Lower leg skin (tissue), 4 donors: ENCODE measurements at places on chromosomes 7 and 10. TPM values are rescaled to one million over a fixed set of nuclear protein-coding genes. Genes with fewer than 3 reads are reported as not detected.
A peak's percentile ranks its signal among the peaks of the same experiment; 100 is the strongest.

GRCh38 chr7:18494821-18495408, 634 bp upstream of the HDAC9 start:
- no peak for DNase-seq

DNA sequence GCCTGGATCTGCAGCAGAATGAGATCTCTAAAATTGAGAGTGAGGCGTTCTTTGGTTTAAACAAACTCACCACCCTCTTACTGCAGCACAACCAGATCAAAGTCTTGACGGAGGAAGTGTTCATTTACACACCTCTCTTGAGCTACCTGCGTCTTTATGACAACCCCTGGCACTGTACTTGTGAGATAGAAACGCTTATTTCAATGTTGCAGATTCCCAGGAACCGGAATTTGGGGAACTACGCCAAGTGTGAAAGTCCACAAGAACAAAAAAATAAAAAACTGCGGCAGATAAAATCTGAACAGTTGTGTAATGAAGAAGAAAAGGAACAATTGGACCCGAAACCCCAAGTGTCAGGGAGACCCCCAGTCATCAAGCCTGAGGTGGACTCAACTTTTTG, 21.4 kb downstream of the LRRC17 start:
- no peak for DNase-seq

- DNase-seq = no peak
Measured at GRCh38 chr7:140033036-140033435, 29.7 kb downstream of the PARP12 start.

DNA sequence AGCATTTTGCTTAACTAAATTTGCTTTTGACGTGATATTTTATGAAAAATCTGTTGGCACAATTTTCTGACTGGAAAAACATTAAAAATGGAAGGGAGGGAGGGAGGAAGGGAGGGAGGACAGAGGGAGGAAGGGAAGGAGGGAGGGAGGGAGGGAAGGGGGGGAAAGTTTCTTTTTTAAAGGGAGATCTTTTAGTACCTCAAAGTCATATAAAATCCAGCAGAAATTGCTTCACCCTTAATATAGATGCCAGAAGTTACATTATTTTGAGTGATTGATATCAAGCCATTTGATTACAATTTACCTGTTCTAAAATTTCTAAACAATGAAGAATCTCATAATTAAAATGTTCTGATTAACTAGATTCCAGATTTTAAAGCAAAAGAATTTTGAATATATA, 68.9 kb downstream of the CABCOCO1 start:
- DNase-seq = no peak

DNA sequence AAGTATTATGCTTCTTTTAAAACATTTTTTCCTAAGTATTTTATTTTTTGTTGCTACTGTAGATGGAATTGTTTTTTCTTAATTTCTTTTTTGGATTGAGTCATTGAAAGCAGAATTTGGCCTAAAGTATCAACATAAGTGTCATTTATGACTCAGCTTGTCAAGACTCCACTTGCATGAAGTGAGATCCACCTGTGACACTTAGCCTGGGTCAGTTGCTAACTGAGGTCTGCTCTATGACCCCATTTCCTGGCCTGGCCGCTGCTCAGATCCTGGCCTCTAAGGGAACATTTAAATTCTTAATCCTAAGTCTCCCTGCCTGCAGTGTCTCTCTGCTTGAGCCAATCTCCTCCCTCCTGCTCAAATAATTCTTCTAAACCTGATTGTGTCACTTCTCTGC, 35.5 kb downstream of the TMEM270 start:
- DNase-seq = no peak

DNA sequence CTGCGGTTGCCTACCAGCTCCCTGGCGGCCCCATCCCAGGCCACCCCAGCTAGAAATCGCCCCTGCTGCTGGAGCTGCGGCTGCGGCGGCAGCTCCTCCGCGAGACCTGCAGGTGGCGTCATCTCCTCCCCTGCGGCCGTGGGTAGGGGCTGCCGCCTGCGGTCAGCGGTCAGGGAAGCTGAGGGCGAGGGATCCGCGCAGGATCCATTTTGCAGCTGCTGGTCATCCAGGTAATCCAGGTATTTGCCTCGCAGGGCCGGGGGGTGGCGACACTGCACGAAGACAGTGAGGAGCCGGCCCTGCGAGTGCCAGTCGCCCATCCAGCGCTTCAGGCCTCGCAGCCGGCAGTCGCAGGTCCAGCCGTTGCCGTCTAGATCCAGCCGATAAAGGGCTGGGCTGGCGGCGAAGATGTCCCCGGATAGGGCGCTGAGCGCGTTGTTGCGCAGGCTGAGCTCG, 1.5 kb downstream of the TRIL start:
- DNase-seq = no peak

DNA sequence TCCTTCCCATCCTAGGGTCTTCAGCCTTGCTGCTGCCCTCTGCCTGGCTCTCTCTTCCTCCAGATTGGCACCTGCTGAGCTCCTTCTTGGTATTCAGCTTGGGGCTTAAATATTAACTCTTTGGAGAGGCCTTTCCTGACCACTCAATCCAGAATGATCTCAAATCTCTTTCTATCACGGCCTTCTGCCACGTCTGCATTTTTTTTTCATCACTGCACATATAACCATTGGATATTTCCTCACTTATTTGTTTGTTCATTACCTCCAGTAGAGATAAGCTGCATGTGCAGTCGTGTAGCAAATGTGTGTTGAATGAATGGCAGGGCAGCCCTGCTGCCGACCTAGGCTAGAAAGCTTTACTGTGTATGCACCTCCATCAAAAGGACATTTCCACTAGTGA, 51.6 kb upstream of the MPP7 start:
- no peak for DNase-seq

GRCh38 chr7:130929896-130930659, 196.1 kb upstream of the KLF14 start:
- DNase-seq = no peak

DNA sequence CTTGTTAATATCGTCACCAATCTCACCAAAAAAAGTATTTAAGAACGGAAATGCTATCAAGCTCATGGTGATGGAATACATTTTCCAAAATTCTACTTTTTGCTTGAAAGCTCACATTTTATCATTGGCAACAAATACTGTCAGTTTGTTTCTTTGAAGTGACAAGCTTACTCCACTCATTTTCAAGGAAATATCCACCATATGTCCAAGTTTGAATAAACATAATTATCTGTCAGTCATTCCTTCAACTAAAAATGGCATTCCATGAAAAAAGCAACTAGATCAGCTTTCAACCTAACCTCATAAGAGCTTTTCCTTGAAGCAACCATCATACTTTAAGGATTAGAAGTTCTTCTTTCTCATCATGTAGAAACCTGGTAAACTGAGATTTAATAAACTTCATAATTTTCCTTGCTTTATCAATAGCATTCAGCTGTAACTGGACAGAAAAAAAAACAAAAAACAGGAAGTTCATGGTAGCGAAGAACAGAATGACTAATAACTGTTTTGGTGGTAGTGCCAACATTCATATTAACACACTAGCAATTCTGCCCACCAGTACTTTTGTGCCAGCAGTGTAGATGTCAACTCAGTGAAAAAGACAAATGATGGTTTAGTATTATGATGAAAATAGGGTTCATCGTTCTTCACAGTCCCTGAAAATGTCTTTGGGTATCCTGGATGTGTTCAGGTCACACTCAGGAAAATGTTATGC, 764.9 kb downstream of the GRM8 start:
- DNase-seq = no peak

- no peak for DNase-seq
Measured at GRCh38 chr7:7272294-7272693, 90.0 kb downstream of the C1GALT1 start.

DNA sequence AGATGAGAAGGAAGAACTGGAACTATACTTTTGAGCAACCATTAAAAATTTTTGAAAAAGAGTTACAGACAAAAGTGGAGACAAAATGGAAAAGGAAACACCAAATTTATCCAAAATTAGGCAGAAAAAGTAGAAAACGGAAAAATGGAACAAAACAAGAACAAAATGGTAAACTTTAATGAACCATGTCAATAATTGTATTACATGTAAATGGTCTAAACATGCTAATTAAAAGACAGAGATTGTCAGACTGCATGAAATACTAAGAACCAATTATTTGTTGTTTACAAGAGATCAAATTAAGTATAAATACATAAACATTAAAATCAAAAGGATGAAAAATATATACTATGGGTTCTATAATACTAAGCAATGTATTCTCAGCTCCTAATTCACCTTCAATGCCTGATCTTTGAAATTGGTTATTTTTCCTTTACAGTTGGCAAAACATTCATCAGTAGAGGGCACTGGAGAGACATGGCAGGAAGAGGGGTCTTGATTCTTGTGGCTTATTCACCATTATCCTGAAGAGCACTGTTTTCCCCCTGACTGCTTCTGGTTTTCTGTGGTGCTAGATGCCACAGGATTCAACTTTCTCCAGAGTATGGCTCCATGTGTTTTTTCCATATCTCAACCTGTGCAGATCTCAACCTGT, 124.9 kb downstream of the ELFN1 start:
- DNase-seq = no peak

- DNase-seq = no peak
Measured at GRCh38 chr7:48052748-48053147, 17.4 kb downstream of the C7orf57 start.

GRCh38 chr10:103710490-103710889, 144.9 kb downstream of the SH3PXD2A start:
- DNase-seq = no peak

DNA sequence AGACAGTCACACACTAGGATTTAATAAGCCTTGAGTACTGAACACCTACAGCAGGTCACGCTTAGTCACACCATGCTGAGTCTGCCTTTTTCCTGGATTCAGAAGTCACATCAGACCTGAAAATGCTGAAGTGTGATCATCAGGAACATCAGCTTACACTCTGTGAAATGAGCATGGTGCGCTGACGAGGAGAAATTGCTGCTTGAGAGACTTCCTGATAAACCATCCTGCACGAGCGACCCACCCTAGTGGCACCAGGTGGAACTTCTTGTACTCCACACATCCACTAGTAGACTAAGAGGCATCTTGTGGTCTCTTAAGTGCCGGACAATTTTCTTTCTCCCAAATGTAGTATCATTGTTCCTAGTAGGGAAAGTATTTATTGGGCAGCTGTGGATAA, 51.8 kb upstream of the MRLN start:
- no peak for DNase-seq

DNA sequence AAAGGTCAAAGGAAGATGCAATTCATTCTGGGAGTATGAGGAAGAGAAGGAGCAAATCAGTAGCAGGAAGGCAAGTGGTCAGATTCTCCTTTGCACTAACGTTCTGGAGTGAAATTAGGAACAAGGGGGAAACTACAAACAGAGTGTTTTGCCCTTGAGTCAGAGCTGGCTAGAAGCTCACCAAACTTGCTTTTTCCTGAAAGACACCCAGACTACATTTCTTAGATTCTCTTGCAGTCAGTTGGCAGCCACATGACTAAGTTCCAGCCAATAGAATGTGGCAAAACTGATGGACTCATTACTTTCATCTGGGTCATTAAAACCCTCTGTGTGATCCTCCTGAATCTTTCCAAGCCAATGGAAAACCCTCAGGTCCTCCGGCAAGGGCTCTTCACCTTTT, 18.6 kb upstream of the DLX5 start:
- DNase-seq = no peak

GRCh38 chr7:99465421-99465768, 572 bp downstream of the ATP5MF start:
- DNase-seq = no peak

GRCh38 chr7:1342090-1342640, 109.5 kb downstream of the UNCX start:
- DNase-seq = no peak

DNA sequence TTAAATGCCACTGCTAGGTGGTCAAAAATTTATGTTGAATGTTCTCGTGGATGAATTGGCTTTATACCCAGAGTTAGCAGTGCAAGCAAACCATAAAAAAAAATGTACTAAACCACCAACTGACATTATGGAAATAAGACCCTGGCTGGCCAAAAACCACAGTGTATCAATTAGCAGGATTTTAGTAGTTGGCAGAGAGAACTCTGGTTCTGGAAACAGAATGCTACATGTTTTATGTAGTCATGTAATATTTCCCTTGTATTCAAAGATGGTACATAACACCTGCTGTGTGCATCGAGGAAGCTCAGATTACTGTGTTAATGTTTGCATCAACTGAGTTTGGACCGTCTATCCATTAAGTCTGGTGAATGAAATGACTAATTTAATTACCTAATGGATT, 618.5 kb downstream of the CCSER2 start:
- no peak for DNase-seq

GRCh38 chr7:143305423-143306070, 10.4 kb upstream of the CLCN1 start:
- no peak for DNase-seq

DNA sequence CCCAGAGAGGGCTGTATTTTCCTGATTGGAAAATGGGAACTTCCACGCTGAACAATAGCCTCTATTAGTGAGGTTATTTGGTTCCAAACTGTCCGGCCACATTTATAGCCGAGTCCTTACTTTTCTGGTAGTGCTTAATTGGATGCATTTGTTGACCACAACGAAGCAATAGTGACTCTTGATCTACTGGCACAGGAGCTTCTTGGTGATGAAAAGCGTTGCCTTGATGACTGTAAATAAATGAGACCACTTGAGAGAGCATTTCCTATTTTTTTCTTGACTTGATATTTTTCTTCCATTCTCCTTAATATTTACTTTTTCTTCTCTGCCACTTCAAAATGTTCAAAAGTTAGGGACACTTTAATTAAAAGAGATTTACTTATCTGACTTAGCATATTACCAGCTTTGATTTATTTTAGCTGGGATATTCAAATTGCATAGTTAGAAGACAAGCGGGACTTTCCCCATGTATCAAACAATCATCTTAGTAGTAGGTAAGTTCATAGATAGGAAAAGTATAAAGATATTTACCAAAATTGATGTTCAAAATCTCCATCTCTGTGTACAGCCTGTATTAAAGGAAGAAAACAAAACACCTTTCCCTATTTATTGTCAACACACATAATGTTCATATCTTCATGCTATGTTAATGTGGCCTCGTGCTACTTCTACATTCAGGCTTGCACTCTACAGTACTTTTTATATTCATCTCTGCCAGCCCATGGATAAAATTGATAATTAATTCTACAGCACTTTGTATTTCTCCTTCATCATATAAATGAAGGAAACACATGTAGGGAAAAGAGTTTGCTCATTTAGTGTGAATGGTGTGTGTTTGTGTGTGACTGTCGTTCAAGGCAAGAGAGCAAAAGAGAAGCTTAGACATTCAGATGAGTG, 5.1 kb upstream of the SP8 start:
- no peak for DNase-seq

- DNase-seq = peak; percentile 86
Measured at GRCh38 chr10:110857265-110858171, 14.2 kb upstream of the PDCD4 start.

GRCh38 chr7:42010751-42011150, 226.3 kb downstream of the GLI3 start:
- DNase-seq = no peak

The TRIM24 gene
- 21.1 TPM for total RNA-seq

The HNRNPA2B1 gene
- total RNA-seq = 78.1 TPM

The AKR1C4 gene
- total RNA-seq = not detected

The SUN3 gene
- not detected for total RNA-seq

The ADCY1 gene
- total RNA-seq = 0.30 TPM

The MRLN gene
- not detected for total RNA-seq

The RTKN2 gene
- 0.61 TPM for total RNA-seq
